ENCODE measurements at places on chromosomes 3 and 15. TPM values are rescaled to one million over a fixed set of nuclear protein-coding genes. Genes with fewer than 3 reads are reported as not detected.

UBXN7 gene
- 9.3 TPM for total RNA-seq

CIDEC gene
- total RNA-seq, result 1.5 TPM

ANKRD63 gene
- total RNA-seq, result not detected

PPARG gene
- 60.2 TPM for total RNA-seq

NEK10 gene
- total RNA-seq, result 2.8 TPM

SLCO2A1 gene
- total RNA-seq, result not detected

- DNase-seq, result no peak
Measured at GRCh38 chr3:16279010-16279801, 14.2 kb downstream of the OXNAD1 start.

DNA sequence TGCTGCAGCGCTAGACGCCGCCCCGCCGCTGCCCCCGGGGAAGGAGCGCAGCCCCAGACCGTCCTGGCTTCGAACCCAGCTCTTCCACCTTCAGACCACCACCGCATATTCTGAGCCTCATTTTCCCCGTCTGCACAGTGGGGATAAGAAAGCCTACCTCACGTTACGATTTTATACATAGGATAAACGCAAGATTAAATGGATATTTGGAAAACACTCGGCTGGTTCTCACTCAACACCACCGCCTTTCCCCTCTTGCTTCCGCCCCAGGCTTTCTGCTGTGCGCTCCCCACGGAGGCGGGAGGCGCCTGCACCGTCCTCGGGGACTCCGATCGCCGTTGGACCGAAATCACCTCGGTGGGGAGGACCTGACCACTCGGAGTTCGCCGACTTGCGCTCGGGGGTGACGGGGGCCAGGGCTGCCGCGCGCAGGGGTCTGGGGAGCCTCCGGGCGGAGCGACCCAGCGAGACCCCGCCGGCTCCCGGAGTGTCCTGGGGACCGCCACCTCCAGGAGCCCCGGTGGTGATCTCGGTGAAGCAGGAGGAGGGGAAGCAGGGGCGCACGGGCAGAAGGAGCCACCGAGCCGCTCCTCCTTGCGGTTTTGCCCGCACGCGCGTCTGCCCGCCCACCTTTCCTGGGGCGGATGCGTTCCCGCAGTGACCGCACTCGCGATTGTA, 4.0 kb downstream of the FBXL22 start:
- no peak for DNase-seq

GRCh38 chr3:137792626-137793271, 28.6 kb downstream of the SOX14 start:
- DNase-seq, result peak; percentile 50

- no peak for DNase-seq
Measured at GRCh38 chr3:134056464-134056891, 26.8 kb upstream of the SLCO2A1 start.

DNA sequence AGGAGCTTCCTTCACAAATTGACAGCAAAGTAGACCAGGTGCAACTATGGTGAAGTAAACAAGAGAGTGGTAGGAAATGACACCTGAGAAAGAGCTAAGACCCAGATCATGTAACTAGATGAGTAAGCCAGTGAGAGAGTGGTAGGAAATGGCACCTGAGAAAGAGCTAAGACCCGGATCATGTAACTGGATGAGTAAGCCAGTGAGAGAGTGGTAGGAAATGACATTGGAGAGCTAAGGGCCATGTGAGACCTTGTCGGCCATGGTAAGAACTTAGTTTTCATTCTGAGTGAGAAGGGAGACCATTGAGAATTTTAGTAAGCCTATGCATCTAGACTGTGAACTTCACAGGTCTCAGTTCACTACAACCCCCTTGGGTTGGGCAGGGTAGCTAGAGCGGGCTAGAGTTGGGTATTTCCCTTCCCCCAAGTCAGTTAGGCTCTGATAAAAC, 5.4 kb upstream of the SENP7 start:
- no peak for DNase-seq

- peak; percentile 85 for DNase-seq
Measured at GRCh38 chr3:177358091-177358976, 161.1 kb upstream of the TBL1XR1 start.

DNA sequence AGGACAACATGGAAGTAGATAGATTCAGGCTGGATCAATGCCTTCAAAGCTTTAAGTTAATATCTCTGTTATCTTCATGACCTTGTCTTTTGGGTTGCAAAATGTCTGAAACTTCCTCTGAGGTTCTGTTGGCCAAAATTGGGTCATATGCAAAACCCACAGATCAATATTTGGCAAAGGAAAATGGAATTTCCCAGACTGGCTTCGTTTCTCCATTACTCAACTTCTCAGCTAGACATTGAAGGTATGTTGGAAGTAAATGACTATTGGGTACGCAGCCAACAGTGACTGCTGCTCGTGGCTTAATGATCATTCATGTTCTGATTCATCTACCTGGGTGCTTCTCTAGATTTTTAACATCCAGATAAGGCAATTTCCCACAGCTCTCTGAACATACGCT, 675.4 kb upstream of the SGO1 start:
- no peak for DNase-seq

DNA sequence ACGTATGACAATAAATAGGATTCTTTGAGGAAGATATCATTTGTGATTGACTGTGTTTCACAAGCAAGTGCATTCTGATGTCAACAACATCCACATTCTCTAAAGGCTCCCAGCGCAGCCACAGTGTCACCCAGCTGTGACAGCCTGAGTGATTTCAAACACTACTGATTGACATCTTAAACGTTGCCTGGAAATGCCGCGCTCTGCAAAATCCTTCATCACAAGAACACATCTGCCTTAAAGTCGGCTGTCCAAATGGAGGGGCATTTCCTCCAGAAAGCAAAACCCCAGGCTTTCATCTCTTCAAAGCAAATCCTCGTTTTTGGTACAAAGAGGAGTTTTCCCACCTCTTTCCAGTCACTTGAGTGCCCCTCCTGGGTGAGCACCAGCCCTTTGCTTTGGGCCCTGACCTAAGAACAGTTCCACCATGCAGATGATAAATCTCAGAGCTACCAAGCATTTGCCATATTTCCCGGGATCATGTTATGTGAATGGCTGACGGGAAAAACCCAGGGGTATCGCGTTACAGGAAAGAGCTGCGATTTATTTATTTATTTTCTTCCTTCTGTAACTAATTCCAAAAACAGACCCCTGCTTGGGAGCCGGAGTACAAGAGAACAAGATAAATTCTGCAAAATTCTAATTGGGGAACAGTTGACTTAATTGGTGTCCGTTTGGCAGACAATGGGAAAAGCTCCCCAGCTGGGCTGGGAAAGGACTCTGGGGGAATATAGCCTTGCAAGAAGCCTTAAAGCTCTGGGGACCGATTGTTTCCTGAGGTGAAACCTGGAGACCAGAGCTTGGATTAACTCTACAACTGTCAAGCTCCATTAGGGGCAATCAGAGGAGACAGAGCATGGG, 703.8 kb upstream of the NR2F2 start:
- no peak for DNase-seq

DNA sequence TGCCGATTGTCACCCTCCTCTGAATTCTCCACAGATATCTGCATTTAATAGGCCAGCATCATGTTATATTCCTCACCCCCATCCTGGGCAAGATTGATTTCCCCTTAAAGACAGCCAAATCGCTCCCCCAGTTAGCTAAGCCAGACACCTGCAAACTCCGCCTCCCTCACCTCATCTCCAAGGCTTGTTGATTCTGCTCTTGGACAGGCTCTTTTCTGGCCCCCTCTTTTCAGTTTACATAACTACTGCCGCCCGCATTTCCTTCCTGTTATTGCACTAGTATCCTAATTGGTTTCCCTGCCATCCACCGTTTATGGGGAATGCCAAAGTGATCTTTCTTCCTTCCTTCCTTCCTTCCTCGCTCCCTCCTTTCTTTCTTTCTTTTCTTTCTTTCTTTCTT, 214.7 kb upstream of the MRPL3 start:
- no peak for DNase-seq

DNA sequence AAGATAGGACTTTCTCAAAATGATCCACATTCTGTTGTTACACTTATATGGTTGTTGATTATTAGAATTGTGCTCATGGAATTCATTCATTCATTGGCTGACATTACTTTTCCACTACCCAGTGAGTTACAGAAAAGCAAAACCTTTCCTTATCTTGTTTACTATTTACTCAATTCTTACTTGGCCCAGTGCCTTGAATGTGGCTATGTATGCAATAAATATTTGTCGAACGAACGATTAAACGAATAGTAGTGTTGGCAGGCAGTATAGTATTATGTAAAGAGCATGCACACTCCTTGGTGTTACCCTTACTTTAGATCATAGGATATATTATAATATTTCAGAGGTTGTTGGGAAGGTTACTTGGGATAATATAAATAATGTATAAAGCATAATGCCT, 31.0 kb downstream of the CTDSPL2 start:
- DNase-seq, result no peak

GRCh38 chr3:23711916-23712494, 93.8 kb upstream of the UBE2E1 start:
- no peak for DNase-seq

DNA sequence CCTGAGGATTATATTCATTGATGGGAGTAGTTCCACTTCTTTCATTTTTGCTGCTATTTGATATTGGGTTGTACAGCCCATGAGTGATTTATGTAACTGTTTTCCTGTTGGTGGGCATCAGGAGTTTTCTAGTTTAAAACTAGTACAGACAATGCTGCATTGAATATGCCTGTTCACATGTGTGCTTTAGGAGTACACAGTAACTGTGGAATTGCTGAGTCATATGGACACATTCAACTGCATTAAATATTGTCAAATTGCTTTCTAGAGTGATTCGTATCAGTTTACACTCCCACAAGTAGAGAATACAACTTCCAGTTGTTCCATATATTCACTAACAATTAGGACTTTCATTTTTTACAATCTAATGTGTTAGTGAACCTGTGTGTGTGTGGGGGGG, 59.8 kb upstream of the THSD4 start:
- DNase-seq, result peak; percentile 47

DNA sequence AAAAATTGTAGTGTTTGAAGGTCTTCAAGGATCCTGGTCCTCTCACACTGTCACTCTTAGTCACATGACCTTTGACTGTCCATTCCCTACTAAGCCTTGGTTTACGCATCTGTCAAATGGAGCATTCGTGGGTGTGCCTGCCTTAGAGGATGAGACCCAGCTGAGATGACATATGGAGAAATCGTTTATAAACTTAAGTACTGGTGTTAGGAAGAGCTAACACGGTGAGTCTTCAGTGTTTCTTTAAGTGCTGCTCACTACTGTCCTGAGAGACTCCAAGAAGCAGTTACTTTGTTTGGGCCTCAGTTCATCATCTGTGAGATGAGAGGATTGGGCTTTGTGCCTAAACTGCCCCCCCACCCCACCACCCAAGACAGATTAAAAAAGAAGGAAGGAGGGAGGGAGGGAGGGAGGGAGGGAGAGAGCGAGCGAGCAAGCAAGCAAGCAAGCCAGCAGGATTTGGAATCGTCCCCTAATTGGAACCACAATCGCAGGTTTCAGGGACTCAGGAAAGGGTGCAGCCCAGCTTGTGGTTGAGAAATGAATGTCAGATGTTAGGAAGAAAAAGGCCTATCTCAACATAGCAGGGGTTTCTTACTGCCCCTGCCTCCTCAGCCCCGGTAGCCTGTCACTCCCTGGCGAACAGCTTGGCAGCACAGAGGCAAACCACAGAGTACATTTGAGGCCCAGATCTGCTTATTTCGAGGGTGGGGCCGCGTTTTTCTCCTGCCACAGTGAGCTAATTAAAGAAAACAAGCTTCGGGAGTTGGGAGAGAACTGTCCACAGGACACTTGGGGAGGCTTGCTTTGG, 32.7 kb downstream of the SMAD3 start:
- DNase-seq, result peak; percentile 70

DNA sequence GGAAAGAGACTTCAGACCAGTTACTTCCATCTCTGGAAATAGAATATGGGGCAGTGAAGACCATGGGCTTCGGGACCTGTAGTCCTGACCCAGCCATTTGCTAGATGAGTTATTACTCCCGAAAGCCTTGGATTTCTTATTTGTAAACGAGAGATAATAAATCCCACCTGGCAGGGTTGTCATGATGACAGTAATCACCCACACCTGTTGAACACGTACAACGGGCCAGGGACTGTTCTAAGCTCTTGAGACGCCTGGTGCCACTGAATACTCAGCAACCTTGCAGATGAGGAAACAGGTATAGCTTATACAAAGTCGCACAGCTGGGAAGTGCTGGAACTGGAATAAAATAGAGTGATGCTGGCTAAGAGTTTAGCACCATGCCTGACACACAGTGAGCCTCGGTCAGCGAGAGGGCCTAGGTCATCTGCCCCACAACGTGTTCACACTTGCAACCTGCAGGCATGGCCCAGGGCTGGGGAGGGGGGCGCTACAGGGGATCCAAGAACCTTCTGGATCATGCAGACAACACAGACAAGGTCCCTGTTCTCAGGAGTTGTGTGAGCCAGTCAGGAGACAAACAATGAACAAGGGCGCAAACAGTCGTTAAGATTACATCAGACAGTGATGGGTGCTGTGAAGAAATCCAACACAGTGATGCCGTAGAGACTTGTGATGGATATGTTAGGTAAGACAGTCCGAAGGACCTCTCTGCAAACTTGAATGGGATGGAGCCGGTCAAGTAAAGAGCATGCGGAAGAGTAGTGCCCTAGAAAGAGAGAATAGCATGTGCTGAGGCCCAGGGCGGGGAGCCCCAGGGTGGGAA, 89.2 kb downstream of the CORO2B start:
- DNase-seq, result no peak

- no peak for DNase-seq
Measured at GRCh38 chr3:157671656-157672055, 168.4 kb upstream of the VEPH1 start.

- DNase-seq, result peak; percentile 45
Measured at GRCh38 chr3:14148041-14148985, 23.5 kb downstream of the TMEM43 start.

- DNase-seq, result no peak
Measured at GRCh38 chr3:36688815-36689214, 75.5 kb downstream of the DCLK3 start.

DNA sequence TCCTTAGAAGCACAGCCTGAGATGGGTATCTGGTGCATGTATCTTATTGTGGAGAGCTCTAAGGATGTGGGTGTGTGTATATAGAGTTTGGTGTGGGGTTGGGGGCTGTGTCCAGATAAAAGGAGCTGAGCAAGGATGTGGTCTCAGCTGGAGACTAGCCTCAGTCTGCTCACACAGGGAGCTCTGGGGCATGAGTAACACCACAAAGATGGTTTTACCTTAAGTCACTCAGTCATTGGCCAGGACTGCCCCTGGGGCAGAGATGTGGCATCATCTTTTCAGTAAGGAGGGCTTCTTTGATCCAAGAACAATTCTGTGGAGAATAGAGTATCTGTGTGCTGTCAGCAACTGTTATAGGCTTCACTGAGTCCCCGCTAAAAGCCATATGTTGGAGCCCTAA, 163.4 kb upstream of the NUDT16 start:
- DNase-seq, result no peak

DNA sequence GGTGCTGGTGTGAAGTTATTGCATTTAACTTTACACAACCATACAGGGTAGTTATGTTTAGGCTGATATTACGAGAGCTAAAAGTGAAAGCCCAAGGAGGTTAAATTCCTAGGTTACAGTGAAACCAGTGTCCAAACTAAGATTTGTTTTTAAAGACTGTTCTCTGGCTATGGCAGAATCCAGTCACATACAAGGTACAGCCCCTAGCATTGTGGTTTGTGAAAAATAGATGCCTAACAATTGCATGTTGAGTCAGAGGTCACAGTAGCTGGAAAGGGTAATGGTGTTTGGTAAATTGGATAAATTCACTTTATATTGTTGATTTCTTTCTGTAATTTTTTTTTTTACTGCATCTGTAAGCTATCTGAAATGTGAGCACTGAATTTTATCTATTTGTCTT, 614.6 kb upstream of the TBL1XR1 start:
- DNase-seq, result no peak

GRCh38 chr3:32302601-32303398, 64.3 kb downstream of the CMTM8 start:
- DNase-seq, result no peak
